ENCODE measurements at places on chromosomes 6 and 20.

GRCh38 chr6:163260111-163260895 lies 154.2 kb upstream of the QKI start:
- no peak for DNase-seq

- peak; percentile 85 for DNase-seq
These were observed at the start of gene COMMD7 for GRCh38 chr20:32743237-32744112. Gene COMMD7, minus strand, starts transcription at chr20:32743467. Its CDS starts 76 bp downstream, at chr20:32743391.

GRCh38 chr6:128950864-128951263 lies 67.9 kb downstream of the LAMA2 start:
- DNase-seq: no peak

DNA sequence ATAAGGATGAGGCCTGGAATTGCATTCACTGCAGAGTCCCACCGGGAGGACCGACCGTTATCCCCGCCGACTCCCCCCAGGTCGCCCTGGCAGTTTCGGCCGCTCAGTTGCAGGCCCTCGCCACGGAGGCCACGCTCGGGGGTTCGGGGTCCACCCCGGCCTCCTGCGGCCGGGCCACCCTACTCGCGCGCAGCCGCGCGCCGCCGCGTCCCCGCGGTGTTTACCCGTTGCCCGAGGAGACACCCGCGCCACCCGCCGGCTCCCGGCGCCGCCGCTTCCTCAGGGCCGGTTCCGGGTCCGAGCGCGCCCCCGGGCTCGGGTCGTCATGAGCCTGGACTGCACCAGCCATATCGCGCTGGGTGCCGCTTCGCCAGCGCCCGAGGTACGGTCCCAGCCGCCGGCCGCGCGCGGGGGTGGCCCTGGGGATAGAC lies at the start of gene CCDC170:
Gene CCDC170, plus strand, starts transcription at position 214 of the 431 bp plus-strand sequence. Its CDS starts 112 bp downstream, at position 326.
- peak; percentile 90 for DNase-seq

DNA sequence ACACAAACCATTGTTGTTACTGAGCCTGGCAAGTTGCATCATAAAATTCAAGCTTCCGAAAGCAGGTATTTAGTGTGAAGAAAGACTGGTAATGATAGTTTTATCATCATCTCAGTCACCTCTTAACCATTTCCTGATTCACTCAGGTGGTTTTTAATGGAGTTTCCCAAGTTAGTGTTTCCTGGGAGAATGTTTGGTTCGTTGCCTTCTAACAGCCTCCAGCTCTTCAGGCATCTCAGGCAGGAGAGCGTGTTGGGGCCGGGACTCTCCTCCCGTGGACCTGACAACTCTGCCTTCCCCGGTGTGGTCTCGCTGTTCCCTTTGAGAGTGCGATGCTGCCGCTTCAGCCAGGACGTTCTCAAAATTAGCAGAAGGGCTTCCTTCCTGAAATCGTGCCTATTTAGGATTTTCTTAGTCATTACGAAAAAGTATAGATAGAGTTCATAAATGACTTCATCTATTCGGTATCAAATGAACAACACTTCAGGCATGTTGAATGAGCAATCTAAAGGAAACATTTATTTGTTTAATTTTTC lies 105.0 kb upstream of the QKI start:
- no peak for DNase-seq

- no peak for DNase-seq
These were observed 8.6 kb downstream of the SNX9 start for GRCh38 chr6:157831424-157832249.

GRCh38 chr6:4885341-4885933 lies 109.2 kb downstream of the CDYL start:
- no peak for DNase-seq

DNA sequence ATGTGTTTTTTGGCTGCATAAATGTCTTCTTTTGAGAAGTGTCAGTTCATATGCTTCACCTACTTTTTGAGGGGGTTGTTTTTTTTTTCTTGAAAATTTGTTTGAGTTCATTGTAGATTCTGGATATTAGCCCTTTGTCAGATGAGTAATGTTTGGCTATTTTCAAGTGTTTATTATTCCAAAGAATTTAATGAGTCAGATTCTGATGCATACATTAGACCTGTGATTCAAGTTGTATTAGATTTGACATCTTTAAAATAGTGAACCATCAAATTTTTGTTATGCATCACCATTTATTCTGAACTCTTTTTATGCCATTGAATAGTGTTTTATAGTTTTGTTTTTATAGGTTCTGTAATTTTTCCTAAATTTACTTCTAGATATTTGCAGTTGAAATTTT lies 319.3 kb downstream of the PKHD1 start:
- no peak for DNase-seq

GRCh38 chr20:48759631-48760245 lies 68.1 kb downstream of the PREX1 start:
- DNase-seq: no peak

All from Right ventricle myocardium inferior (tissue), 1 donor.